ENCODE measurements at places on chromosomes 3 and 15.

DNA sequence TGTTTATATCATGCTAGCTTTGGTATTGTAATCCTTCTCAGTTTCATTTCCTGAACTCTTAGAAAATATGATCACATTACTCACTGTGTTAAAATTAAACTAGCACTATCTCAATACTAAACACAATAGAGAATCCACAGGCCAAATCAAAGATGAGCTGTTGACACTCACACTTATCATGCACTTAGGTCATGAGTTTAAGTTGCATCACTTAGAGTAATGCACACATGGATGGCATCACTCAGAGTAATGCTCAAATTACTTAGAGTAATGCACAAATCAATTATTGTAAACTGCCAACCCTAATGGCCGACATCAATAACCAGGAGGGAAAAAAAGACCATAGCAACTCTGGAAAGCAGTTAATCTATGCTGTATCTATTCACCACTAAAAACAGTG lies 40.0 kb upstream of the MCF2L2 start:
- DNase-seq = no peak

GRCh38 chr3:50417637-50418033 lies 58.3 kb upstream of the TMEM115 start:
- DNase-seq = no peak

- no peak for DNase-seq
Observed at GRCh38 chr3:186624598-186624997, 11.7 kb downstream of the AHSG start.

DNA sequence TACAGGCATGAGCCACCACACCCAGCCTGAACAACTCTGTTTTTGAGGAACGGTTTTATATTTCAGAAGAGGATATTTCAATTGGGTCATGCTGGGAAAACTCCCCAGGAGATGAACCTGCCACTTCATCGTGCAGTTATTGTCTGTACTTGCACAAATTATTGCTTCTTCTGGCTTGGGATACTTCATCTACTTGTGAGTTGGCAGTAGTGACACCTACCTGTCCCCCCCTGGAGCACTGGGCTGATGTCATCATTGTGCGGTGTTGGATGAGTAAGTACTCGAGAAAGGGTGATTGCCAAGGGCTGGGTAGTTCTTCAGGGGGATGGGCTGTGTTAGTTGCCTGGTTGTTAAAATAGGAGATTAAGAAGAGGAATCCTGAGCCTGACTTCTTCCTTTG lies 85.1 kb upstream of the SAMMSON start:
- no peak for DNase-seq

All from NCI-H524 treated with DMSO at 0.1 percent for 48 hours (cell line).